ENCODE measurements at places on chromosomes 2 and 18. TPM values are rescaled to one million over a fixed set of nuclear protein-coding genes. Genes with fewer than 3 reads are reported as not detected.

GRCh38 chr2:225841314-225841713 lies 441.8 kb downstream of the NYAP2 start:
- no peak for DNase-seq

DNA sequence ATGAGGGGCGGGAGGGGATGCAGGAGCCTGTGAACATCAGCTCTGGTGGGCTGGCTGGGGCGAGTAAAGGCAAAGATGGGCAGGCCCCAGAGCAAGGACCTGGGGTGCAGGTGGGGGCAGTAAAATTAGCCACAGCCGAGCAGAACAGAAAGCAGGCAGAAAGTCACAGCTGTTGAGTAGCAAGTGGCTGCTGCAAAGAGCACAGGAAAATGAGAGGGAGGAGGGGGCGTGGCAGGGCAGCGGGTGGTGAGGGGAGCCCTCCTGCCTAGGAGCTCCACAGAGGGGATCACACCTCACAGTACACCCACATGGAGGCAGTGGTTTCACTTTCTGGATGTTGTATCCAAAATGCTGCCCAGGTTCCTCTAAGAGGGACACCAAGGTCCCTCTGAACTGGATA lies 79.6 kb downstream of the LBH start:
- no peak for DNase-seq

- DNase-seq, result no peak
Measured at GRCh38 chr2:226775032-226775509, 24.5 kb downstream of the IRS1 start.

GRCh38 chr2:180983468-180984242 lies 3.2 kb downstream of the UBE2E3 start:
- DNase-seq, result no peak

- DNase-seq, result no peak
Measured at GRCh38 chr18:26989842-26990241, 124.3 kb upstream of the AQP4 start.

DNA sequence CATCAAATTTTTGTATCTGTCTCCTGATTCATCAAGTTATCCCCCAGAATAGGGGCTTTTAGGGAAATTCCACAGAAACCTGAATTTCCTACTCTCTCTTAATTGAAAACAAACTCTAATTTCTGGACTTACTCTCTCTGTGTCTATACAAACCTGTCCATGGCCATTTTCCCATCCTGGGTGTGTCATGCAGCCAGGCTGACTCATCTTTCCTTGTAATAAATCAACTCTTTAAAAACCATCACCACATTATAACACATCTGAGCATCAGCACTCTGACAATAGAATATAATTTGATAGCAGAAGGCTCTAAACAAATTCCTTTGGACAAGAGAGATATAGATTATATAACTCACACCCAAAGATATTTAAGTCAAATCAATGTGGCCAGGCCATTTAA lies 610.2 kb downstream of the DCC start:
- DNase-seq, result no peak

GRCh38 chr2:48944956-48945355 lies 189.4 kb upstream of the LHCGR start:
- DNase-seq, result no peak

DNA sequence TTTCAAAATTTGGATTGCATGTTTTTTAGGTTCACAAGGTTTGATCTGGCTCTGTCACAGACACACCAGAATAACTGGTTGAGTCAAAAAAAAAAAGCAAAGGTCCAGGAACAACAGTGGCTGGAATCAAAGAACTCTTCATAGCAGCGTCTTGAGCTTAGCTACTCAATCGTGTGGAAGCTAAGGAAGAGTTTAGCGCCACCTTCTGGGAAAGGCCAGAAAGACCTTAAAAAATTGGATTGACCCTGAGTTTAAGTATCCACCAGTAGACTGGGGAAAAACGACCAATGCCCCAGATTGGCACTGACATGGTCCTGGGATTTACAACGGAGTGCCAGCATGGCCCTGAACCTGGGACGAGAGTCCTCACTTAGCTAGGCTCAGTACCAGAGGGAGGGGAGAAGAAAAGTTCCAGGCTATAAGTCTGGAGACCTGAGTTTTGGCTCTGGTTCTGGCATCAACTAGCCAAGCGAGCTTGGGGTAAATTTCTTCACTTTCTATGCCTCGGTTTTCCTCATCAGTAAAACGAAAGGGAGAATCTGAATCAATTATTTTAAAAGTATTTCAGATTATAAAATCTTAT lies 71.1 kb upstream of the TFCP2L1 start:
- peak; percentile 53 for DNase-seq

- DNase-seq, result no peak
Measured at GRCh38 chr2:42290005-42290404, 71.0 kb downstream of the COX7A2L start.

- no peak for DNase-seq
Measured at GRCh38 chr2:215435280-215435869, 493 bp downstream of the FN1 start.

DNA sequence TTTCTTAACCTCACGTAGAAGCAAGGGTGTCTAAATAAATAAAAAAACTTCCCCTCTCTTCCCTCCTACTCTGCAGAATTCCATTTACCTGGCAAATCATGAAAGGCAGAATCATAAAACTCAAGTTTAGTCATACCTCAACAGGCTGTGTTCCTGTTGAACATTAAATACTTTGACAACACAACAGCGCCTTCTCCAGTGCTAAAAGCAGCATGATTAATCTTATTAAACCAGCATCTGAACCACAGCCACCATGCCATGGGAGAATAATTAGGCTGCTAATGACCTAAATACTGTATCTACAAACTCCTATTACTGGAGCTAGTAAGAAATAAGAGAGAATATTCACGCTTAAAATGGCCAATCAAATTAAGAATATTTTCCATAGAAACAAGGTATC lies 68.1 kb downstream of the CDH2 start:
- no peak for DNase-seq

Gene MARCHF4
- total RNA-seq, result not detected

Gene ACTG2
- total RNA-seq, result 108 TPM

Gene RPIA
- 10.4 TPM for total RNA-seq

Gene LIMS3
- 6.6 TPM for total RNA-seq

Gene NCKAP1
- total RNA-seq, result 186 TPM

Gene RFX8
- total RNA-seq, result 3.8 TPM

Gene SDC1
- total RNA-seq, result 2.6 TPM

Gene ACMSD
- total RNA-seq, result not detected

Gene TRIM54
- total RNA-seq, result 0.15 TPM

Data from breast epithelium (tissue), 4 donors.